ENCODE measurements at places on chromosomes 7 and 10. TPM values are rescaled to one million over a fixed set of nuclear protein-coding genes. Genes with fewer than 3 reads are reported as not detected.
A peak's percentile ranks its signal among the peaks of the same experiment; 100 is the strongest.

- DNase-seq = no peak
Measured at GRCh38 chr7:117837841-117838240, 35.4 kb downstream of the CTTNBP2 start.

- DNase-seq = no peak
Measured at GRCh38 chr7:64494912-64495461, 67.9 kb downstream of the ZNF680 start.

DNA sequence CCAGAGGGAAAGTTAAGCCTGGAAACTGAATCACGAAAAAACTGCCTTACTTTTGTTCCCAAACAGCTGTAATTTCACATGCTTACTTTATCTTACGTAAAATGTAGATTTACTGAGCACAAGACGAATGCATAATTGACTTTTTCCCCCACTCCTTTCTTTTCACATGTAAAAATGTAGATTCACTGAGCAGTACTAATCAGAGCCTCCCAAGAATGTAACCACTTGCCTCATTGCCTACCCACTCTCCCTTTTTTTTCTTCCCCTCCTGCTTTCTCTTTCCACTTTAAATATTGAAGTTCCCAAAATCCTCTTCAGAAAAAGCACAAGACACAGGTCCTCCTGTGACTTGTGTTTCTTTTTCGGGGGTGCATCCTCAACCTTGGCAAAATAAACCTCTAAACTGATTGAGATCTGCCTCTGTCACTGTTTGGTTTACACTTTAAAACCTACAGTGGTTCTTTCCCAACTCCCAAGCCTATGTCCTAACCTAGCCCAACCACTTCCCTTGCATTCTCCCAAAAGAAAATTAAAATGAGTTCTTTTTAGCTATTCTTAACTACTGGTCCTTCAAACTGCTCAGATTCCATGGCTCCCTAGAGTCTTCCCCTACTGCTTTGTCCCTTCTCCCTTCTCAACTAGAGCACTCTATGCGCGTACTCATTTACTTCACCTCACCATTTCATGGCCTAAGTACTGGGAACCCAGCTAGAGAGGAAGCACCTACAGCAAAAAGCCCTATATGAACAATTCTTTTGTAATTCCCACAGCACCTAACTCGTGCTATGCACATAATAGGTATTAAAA, 236.6 kb upstream of the MKLN1 start:
- no peak for DNase-seq

Gene PRSS37
- polyA plus RNA-seq = not detected

DNA sequence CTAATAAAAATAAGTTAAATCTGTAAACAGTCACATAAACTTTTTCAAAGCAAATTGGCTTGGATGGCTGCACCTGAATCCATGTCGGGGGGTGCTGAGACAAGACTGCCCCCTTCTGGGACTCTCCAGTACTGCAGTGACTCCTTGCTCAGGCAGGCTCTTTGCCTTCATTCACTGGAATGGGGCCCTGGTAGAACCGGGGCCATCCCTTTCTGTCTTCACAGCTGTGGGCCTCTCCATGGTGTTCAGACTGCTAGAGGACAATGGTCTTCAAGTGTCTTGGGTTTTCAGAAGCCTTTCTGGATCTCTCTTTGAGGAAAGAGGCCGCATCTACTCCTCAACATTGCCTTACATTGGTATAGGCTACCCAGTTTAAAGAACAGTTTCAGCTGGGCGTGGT, 16.1 kb upstream of the IMPDH1 start:
- peak; percentile 71 for DNase-seq

DNA sequence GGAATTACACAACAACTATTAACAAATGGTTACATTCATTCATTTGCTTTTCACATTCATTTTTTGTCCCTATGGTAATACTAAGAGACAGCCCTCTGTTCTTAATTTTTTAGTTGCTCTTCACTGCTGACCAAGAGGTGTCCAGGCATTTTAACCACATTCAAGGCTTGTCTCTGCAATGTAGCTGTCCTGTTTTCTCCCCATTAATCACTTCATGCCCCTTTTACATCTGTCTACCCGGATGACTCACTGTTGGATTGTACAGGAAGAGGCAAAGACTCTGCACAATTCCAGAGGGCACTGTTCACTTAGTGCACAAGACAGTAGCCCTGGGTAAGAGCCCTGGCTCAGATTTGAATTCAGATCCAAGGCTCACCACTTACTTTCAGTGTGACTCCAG, 168.5 kb downstream of the NOC3L start:
- DNase-seq = no peak

GRCh38 chr10:88346144-88346977, 236.8 kb downstream of the RNLS start:
- no peak for DNase-seq

GRCh38 chr10:77836299-77836820, 90.2 kb downstream of the DLG5 start:
- peak; percentile 61 for DNase-seq

GRCh38 chr7:39909526-39909925, 40.5 kb upstream of the CDK13 start:
- no peak for DNase-seq

Gene SPDYE2
- 0.07 TPM for polyA plus RNA-seq

Gene TMEM140
- polyA plus RNA-seq = 3.6 TPM

GRCh38 chr10:128087146-128087883, 38.9 kb downstream of the MKI67 start:
- no peak for DNase-seq
